OCI-LY7 (cell line): ENCODE measurements at places on chromosomes 6 and 20. TPM values are rescaled to one million over a fixed set of nuclear protein-coding genes. Genes with fewer than 3 reads are reported as not detected.

The UBE3D gene
- 10.4 and 11.0 TPM in 2 replicates for total RNA-seq

The KIF25 gene
- not detected in 2 replicates for total RNA-seq

The RCAN2 gene
- 0.11 TPM in 1 of 2 replicates, not detected in the other for total RNA-seq

DNA sequence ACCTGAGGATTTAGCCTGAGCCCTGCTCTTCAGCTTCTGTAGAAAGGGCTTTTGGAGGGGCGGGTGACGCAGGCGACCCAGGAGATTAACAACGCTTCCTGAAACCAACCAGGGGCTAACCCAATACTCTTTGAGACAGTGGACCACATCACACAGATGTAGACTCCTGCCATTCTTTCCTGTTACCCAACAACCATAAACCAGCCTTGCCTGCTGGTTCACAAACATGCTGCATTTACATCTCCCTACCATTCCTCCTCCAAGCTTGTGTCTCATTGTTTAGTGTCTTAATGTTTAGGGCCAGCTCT is 28.3 kb downstream of the PPP1R16B start:
- peak; percentile 39 for DNase-seq

GRCh38 chr6:109428889-109429477 is 11.4 kb downstream of the PPIL6 start:
- DNase-seq: no peak

- no peak for DNase-seq
Observed at GRCh38 chr20:24581443-24582170, 112.2 kb downstream of the SYNDIG1 start.

DNA sequence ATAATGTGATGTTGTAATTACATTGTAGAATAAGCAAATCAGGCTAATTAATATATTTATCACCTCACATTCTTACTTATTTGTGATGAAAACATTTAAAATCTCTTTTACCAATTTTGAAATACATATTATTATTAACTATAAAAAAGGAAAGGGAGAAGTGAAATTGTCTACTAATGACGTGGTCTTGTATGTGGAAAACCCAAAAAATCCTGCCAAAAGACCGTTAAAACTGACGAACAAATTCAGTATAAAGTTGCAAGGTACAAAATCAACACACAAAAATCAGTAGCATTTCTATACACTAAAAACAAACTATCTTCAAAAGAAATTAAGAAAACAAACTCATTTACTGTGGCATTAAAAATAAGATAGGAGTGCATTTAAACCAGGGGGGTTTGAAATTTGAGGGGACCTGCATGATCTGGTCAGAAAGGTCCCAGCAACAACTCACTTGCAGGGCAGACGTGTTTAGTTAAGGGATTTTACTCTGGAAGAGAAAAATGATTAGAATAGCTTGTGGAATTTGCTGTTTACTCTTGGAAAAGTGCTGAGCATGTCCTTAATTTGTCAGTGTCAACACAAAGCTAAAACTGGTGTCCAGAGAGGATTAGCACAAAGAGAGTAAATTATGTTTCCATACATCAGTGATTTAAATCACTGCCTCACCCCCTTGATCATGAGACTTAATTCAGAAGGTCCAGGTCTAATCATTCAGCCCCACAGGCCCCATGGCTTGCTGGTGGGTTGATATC is 235.0 kb upstream of the RIN2 start:
- no peak for DNase-seq

- DNase-seq: no peak
Observed at GRCh38 chr6:105374010-105374420, 28.9 kb downstream of the PREP start.

- peak; percentile 19 for DNase-seq
Observed at GRCh38 chr6:7155871-7156579, 48.3 kb downstream of the RREB1 start.

- DNase-seq: no peak
Observed at GRCh38 chr6:111737065-111737521, 131.4 kb upstream of the TRAF3IP2 start.

DNA sequence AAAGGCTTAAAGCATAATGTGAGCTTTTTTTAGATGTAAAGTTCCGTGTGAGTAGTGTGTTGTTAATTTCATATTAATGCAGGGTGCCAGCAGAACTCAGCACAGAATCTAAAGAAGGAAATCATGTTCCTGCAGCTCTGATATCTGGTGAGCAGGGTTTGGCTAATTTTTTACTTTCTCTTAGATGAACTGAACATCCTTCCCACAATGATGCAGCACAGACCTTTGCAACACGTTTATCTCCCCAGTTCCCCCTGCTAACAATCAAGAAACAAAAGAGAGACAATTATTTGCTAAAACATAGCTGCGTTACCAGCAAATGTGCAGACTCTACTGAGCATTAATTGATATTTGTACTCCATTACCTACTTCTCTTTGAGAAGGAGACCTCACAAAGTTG is 39.1 kb upstream of the ATXN1 start:
- DNase-seq: no peak

- DNase-seq: peak; percentile 88
Observed at GRCh38 chr20:35490736-35491181, 35.4 kb downstream of the CEP250 start.

DNA sequence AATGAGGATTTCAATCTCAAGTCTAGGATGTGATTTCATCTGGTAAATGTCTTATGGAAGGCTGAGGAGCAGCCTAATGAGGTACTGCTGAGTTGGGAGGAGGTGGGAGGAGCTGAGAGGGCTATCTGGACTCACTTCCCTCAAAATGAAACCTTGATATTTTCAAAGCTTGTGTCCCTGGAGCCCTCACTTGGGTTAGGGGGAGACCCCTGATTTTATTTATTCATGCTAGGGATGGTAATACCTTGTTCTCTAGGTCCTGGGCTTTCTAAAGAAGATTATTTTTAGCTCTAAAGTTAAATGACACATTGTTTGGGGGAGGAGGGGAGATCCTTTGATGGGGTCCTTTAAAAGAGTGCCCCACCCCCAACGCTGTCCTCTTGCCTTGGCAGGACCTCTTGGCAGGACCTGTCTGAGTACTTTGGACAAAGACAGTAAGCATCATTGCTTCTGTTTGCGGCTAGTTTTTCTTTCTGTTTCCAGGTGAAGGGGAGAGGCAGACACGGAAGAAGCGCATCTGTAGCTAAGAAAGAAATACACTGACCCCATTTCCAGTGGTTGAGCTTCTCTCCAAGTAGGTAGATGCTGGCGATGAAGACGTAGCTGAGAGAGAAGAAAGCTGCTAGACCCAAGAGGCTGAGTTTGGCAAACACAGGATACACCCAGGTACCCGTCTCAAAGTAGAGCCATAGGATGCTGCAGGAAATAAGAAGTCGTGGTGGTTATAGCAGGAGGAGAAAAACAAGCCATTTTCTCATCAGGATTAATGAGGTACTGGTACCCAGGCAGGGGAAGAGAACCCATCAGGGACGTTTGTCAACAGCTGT is 55.6 kb downstream of the ADTRP start:
- no peak for DNase-seq

GRCh38 chr6:10763006-10763405 is 15.4 kb downstream of the TMEM14B start:
- no peak for DNase-seq
